D721Med (cell line): ENCODE measurements at places on chromosomes 5 and 9.

GRCh38 chr9:79131246-79131774, 440.5 kb upstream of the TLE4 start:
- DNase-seq: no peak

DNA sequence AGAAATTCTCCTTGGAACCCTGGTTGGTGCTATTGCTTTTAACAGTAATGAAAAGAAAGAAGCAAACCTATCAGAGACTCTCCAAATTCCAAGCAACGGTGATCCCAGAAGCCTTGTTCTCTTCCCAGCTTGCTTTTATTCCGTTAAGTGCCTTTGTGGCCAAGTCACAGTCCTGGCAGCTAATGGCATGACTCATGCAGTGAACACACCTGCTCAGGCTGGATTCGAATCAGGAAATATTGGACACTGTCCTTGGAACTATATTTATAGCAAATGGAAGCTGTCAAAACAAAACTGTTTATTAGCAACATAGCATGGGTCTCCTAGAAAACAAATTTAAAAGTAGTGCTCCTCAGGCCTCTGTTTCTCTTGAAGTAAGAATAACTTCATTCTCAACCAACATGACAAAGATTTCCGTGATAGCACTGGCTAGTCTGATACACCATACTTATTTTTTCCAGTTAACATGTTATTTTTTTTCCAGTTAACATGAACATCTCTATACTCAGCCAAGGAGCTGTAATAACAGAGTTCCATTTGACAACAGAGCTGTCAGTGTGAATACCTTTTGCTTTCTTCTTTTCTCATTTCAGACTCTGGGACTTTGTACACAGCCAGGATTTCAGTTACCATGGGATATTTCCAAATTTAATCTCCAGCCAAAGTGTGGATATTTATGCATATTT, 502.4 kb downstream of the GADD45G start:
- DNase-seq: no peak

DNA sequence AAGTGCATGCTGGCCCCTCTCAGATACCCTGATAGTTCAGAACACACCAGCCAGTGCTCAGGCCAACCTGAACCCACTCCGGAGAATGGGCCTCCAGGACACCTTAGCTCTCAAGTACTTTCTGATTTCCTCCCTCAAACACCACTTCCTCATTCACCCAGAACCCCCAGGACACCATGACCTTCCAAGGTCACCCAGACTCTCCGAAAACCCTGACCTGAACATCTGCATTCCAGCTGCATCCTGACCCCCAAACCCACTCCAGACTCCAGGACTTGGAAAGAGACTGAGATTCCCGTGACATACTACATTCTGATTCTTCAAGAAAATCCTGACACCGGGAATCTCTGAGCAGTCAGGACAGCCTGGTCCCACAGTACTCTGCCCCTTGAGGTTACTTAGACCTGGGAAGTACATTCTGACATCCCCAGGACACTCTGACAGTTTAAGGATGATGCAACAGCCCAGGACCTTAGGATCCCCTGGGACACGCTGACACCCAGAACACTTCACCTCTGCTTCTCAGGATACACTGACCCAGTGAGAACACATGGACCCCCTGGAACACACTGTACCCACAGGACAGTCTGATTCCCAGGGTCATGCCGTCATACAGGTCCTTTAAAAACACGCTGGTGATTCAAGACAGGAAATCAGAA, 747 bp upstream of the PROP1 start:
- no peak for DNase-seq

- DNase-seq: no peak
Observed at GRCh38 chr5:100746730-100747129, 156.4 kb downstream of the ST8SIA4 start.

DNA sequence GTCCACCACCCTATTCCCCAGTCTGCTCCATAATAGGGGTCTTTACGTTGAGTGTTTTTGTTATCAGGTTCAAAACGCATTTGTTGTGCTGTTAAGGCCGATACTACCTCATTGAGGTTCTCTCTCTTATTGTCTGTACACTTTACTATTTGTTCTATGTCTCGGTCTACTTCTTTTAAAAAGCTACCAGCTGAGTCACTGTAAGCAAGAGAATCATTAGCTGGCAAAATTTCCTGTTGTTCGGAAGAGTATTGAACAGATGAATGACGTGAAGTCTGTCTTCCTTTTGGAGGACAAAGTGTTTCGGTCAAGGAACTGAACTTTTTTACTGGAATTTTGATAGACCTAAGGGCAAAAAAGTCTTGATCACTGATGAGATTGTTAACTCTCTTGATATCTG, 10.3 kb downstream of the LYSMD3 start:
- no peak for DNase-seq

DNA sequence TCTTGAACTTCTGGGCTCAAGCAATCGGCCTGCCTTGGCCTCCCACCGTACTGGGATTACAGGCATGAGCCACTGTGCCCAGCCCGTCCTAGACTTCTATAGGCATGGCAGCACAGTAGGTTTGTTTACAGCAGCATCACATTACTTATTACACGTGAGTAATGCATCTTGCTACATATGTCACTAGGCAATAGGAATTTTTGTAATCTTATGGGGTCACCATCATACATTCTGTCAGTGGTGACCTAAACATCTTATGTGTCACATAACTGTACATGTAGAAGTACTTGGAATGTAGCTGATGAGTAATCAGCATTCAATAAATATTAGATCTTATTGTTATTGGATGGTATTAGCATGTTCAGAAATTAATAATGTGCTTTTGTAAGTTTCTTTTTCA, 22.9 kb upstream of the ABCA1 start:
- DNase-seq: no peak

GRCh38 chr5:118956727-118957126, 31.6 kb downstream of the DTWD2 start:
- DNase-seq: no peak

- DNase-seq: no peak
Observed at GRCh38 chr9:124758691-124759090, 12.4 kb downstream of the NR6A1 start.

DNA sequence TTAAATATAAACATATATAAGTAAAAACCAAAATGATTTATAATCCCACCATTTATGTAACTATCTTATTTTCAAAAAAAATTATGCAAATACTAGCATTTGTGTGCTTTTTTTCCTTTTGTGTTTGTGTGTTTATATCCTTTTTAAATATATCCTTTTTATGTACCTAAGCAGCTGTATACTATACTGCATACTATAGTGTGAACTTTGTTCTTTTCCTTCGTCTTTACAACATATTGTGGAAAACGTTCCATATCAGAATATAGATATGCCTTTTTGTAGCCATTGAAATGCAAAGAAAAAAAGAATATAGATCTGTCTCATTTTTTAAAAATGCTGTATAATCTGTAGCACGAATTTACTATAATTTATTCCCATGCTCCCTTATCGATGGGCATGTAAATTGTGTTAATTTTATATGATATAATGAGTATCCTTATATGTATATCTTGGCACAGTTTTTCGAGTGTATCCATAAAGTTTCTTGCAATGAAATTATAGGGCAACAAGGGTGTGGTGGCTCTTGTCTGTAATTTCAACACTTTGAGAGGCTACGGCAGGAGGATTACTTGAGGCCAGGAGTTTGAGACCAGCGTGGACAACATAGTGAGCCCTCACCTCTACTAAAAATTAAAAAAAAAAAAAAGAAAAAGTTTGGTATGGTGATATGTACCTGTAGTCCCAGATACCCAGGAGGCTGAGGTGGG, 83.3 kb downstream of the STK32A start:
- no peak for DNase-seq

- no peak for DNase-seq
Observed at GRCh38 chr5:31935496-31936369, 238.4 kb downstream of the GOLPH3 start.

GRCh38 chr9:133121915-133122550, 993 bp upstream of the RALGDS start:
- DNase-seq: no peak

DNA sequence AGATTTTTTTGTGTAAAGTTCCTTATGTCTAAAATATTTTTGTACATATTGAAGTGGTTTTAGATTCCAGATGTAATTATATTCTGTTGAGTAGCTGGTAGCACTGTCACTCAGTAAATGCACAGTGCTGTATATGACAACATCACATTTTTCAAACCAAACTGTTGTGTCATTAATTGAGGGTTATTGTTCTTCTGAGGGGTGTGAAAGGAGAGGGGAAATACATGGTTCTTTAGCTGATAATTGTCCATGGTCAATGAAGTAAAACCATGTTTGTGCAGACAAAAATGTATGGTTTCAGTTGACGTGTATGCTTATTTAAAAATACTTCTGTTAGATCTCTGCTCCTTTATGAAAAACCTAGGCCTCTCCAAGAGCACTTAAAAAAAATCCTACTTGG, 3.3 kb downstream of the ZNF462 start:
- no peak for DNase-seq

- no peak for DNase-seq
Observed at GRCh38 chr5:39219437-39219836, at the start of gene FYB1. TSS of gene FYB1 (minus strand) at chr5:39219563. CDS start at chr5:39202960, 16,603 bp downstream.

- no peak for DNase-seq
Observed at GRCh38 chr9:129454467-129455067, 166.3 kb downstream of the C9orf50 start.

- no peak for DNase-seq
Observed at GRCh38 chr9:93295456-93296076, 111.6 kb downstream of the WNK2 start.

GRCh38 chr9:85730916-85731630, 10.7 kb downstream of the AGTPBP1 start:
- no peak for DNase-seq

- DNase-seq: no peak
Observed at GRCh38 chr9:126367616-126368015, 41.0 kb downstream of the MVB12B start.

DNA sequence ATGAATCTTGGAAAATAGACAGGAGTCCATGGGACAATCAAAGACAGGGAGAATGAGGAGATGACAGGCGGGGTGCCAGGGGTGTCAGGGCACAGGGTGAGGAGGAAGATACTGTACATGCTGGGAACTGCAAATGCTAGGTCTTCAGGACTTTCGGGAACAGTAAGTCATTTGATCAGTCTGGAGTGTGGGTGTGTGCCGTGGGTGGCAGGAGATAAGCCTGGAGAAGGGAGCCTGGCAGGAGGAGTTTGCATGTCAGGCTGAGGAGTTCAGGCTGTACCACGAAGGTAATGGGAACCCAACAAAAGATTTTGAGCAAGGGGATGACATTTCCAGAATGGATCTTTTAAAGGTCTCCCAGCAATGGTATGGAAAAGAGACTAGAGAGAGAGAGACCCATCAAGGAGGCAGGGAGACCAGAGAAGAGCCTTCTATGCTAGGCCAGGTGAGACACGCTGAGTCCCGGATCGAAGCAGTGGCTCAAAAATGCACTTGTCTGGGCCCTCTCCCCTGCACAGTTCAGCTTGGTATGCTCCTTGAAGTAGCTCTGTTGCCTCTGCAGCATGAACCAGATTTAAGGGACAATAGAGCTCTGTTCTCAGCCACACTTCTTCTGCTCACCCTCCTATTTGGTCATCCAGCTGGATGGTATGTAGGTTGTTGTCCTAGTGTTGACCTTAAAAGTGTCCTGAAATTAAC, 77.0 kb upstream of the FER start:
- DNase-seq: no peak

DNA sequence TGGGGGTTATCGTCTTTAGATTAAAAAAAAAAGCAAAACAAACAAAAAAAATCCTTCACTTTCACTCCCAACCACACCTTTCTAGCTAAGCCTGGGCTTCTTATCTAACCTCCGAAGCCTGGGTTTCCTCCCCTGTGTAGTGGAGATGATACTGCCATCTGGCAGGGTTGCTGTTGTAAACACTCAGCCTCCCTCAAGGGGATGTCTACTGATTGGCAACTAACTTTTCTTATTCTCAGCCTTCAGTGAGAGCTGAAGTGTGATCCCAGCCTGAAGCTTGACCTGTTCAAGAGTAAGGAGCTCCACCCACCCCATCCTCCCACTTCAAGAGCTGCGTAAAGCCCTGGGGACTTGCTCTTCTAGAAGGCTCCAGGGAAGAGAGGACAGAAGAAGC, 21.5 kb upstream of the WWC1 start:
- DNase-seq: no peak

- DNase-seq: no peak
Observed at GRCh38 chr9:123324767-123325183, 31.2 kb upstream of the CRB2 start.

DNA sequence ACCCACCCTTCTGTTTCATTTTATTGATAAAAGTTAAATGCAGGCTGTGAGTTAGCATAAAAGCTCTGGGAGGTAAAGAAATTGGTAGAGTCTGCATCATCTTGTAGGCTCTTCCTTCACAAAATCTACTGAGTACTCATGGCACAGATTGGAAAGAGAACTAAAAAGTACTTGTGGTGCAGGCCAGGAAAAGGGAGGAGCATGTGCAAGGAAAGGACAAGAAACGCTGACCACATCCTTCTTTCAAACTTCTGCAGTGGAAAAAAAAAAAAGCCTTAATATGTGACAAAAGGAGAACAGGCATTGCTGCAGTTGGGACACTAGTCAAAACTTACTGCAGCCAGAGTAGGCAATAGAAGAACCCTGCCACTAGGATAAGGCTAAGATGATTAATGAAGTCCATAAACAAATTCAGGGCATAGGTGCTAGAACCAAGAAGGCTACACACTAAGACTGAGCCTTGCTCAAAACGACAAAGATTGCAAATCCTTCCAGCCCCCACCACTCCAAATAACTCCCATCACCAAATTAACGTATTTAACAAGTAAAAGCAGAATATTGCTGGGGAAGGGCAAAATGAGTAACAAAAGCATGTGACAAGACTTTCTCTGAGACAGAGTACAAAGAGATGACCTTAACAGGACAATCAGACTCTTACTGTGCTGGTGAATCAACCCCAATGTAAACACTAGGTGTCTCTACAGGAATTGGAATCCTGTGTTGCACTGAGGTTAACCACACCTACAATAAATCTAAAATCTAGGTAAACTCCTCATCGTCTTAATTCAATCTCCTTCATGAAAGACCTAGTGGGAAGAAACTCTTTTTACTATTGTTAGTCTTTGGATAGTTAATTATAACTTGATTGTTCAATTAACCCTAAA, 1024.8 kb downstream of the TLE1 start:
- DNase-seq: no peak

GRCh38 chr9:9536523-9536922, 1076.3 kb downstream of the PTPRD start:
- no peak for DNase-seq

DNA sequence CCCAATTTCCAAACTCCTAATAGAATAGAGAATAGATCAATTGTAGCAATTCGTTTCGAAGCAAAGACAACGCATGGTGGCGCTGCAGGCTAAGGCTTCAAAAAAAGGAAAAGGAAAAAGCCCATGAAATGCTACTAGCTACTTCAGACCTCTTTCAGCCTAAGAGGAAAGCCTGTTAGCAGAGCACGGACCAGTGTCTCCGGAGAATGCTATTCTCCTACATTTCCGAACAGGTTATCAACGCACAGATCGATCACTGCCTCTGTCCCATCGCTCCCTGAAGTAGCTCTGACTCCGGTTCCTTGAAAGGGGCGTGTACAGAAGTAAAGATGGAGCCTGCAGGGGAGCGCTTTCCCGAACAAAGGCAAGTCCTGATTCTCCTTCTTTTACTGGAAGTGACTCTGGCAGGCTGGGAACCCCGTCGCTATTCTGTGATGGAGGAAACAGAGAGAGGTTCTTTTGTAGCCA, at the start of gene PCDHB15:
PCDHB15 (plus strand) TSS at position 146 of the 468 bp plus-strand sequence; CDS start at position 330, 184 bp downstream.
- no peak for DNase-seq

GRCh38 chr9:124309667-124310084, 51.9 kb downstream of the NEK6 start:
- no peak for DNase-seq

GRCh38 chr9:114016101-114016500, 62.0 kb downstream of the AMBP start:
- DNase-seq: no peak
